ENCODE measurements at places on chromosomes 7 and 10.

GRCh38 chr7:80941208-80941758, 22.4 kb upstream of the SEMA3C start:
- no peak for DNase-seq

DNA sequence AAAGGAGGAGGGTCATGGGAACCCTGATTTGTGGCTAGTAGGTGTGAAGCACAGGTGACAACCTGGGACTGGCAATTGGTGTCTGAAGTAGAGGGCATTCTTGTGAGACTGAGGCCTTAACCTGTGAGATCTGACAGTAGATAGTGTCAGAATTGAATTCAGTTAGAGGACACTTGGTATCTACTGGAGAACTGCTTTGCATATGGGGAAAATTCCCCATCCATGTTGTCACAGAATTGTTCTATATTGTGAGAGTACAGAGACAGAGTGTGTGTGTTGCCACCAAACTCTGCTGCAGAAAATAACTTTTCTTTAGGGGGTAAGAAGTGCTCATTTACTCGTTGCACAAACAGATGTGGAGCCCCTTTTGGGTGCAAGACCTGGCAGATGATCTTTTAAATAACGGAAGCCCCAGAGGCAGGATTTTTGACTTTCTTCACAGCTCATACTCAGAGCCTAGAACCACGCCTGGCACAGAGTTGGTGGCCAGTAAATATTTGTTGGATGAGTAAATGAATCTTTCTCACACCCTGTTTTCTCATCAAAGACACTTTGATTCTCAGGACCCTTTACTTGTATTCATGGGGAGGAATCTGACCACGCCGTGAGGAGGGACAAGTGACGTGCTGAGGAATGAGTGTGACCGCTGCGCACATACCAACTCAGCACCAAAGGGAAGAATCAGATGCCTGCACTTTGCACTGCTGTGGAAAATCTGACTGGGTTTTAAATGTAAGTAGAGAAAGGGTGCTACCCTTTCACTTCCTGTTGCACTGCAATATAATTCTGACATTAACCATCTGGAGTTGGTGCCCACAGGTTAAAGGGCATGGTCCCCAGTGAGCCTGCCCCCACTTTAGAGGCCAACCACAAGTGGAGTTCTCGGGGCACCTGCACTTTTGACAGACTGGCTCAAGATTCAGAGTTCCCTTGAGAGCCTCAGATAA, 39.2 kb upstream of the SDHAF3 start:
- no peak for DNase-seq

DNA sequence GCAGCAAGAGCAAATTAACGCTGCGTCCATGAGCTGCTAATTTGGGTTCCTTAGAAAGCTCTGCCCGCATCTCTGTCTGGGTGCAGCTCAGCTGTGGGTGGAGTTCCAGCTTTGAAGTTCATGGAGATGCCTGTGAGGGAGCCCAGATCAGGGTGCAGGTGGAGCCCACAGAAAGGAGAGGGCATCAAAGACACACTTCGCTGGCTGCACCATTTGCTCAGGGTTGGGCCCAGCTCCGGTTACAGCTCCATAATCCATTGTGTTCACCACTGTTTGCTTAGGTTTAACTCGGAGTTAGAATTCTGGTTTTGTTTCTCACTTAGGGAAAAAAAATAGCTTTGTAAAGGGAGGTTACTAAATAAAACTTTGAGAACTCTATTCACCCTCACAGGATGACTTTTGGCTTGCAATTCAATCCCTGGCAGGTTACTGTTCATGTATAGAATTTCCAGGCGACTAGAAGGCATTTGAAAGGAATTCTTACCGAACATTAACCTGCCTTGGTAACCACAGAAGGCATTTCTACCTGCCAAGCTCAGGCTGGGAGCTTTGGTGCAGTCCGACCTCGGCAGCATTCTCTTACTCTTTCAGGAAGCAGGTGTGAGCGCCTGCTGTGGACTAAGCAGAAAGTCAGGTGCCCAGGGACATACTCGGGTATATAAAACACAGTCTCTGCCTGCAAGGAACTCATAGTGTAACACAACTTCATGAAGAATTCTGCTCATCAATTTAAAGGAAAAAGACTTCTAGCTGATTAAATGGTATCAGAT, 179.5 kb upstream of the RNF32 start:
- DNase-seq: peak; percentile 41

GRCh38 chr7:42972699-42973500, 40.7 kb downstream of the MRPL32 start:
- DNase-seq: no peak

DNA sequence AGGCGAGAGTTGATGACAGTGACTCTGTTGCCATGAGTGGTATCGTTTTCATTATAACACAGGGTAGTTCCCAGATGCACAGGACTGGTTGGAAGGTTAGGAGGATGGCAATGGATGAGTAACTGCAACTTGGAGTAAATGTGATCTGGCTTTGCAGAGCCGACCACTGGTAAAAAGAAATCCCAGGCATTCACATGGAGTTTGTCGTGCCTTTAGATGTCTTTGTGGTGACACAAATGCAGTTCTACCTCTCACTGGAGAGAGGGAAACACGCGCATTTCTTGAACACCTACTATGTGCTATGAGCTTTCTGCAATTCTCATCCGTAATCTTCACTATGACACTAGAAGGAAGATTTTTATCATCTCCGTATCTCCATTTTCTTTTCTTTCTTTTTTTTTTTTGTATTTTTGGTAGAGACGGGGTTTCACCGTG, 1.7 kb upstream of the MNX1 start:
- no peak for DNase-seq

DNA sequence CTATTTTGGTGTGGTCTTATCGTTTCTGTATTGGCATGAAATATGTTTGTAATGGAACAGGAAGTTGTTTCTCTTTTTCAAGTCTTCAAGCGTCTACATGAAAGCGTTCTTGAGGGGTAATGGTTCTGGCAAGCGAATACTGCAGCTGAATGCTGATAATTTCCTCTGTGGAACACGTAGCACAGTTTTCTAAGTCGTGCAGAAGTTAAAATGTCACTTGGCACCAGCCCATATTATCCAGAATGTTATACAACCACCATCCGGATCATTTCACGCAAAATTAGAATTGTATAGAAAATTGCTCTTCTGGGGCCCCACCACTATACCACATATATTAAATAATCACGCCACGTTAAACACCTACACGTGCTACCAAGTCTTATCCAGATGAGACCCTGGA, 354.3 kb downstream of the CALN1 start:
- no peak for DNase-seq

GRCh38 chr10:132129431-132129830, 57.3 kb upstream of the DPYSL4 start:
- no peak for DNase-seq

DNA sequence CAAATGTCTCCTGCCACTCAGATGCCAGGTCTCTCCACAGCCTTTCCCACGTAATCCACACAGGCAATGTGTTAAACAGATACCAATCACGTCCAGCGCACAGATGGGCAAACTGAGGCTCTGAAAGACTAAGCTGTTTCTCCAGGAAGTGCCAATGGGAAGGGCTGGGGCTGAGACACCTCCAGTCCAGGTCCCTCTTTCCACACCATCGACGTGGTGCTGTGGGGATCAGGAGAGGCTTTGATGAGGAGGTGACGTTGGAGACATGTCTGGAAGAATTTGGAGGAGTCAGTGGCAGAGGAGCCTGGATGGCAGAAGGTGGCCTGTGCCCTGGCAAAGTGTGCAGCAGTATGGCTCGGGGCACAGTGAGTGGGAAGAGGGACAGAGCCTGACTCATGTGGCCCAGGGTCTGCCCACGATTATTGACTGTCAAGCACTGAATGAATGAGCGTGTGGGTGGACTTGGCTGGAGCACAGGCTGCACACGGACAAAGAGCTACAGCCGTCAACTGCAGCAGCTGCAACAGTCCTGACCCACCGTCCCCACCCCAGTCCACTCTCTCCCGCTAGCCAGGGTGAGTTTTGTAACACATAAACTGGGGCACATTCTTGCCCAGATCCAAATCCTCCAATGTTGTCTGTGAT, 40.8 kb upstream of the HSPA12A start:
- no peak for DNase-seq

DNA sequence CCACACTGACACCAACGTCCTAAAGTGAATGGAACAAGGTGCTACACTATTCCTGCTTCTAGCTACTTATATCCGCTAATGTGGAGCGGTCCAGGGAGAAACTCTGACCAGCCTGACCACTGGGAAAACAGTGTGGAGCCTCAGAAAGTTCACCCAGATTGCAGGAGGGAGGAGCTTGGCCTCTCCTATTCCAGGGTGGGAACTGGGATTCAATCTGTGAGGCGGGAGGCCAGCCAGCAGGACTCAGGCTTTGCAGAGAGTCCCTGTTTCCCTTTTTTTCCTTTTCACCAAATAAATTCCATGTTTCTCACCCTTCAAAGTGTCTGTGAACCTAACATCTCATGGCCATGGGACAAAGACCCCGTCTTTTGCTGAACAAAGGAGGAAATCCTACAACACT, 86.4 kb upstream of the SEMA3C start:
- DNase-seq: no peak

GRCh38 chr10:132154440-132154839, 32.3 kb upstream of the DPYSL4 start:
- no peak for DNase-seq

- no peak for DNase-seq
Measured at GRCh38 chr10:72379776-72380175, 25.1 kb upstream of the DNAJB12 start.

GRCh38 chr10:22803261-22803885, 89.0 kb upstream of the PIP4K2A start:
- no peak for DNase-seq

- DNase-seq: no peak
Measured at GRCh38 chr10:103548006-103548405, 54.5 kb downstream of the NEURL1 start.

- DNase-seq: no peak
Measured at GRCh38 chr10:34078745-34079470, 736.2 kb downstream of the PARD3 start.

GRCh38 chr10:24930427-24930826, 22.0 kb downstream of the PRTFDC1 start:
- no peak for DNase-seq

DNA sequence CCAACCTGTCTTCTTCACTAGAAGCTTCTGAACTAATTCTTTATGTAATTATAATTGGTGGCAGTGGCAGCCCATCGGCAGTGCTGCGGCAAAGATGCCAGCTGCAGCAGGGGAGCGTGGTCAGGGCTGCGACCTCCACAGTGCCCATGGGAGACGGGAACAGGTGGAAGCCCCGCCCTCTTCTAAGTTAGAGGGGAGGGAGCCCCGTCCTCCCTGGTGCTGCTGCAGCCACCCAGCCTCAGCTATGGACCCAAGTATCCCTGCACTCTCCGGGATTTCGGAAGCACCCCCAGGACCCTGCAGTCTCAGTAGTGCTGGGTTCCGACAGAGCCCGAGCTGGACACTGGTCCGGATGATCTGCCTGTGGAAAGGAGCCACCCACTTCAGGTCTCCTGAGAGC, 117.0 kb upstream of the MBL2 start:
- no peak for DNase-seq

- no peak for DNase-seq
Measured at GRCh38 chr7:105876964-105877601, 684 bp upstream of the ATXN7L1 start.

- no peak for DNase-seq
Measured at GRCh38 chr7:93958651-93959050, 37.1 kb downstream of the GNG11 start.

GRCh38 chr10:119724593-119725516, 995 bp upstream of the INPP5F start:
- peak; percentile 25 for DNase-seq

DNA sequence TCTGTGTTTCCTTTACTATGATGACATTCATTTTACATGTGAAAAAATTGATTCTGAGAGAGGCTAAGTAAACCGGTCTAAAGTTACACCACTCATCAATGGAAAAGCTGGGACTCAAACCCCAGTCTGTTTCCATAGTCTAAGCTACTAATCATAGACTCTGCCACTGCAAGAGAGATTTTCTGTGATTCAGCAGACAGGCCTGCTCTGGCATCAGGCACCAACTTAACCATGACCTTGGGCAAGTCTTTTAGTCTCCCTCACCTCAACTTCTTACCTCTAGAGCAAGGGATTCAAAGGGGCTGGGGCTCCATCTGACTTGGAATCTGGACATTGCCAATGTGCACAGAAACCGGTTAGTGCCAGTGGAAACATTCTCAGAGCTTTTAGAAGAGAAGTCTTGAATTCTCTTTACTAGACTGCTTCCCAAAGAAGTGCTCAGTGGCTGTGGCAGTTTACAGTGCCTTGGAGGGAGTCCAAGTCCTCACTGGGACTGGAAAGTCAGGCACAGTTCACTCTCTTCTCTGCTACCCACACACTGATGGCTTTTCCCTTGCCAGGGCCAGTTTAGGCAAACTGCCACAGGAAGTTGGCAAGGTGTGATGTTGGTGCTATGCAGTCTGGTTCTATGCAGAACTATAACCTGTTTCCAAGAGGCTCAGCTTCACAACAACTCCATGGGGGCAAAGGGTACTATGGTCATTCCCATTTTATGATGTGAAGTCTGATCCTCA, 4.5 kb upstream of the BLNK start:
- DNase-seq: no peak

DNA sequence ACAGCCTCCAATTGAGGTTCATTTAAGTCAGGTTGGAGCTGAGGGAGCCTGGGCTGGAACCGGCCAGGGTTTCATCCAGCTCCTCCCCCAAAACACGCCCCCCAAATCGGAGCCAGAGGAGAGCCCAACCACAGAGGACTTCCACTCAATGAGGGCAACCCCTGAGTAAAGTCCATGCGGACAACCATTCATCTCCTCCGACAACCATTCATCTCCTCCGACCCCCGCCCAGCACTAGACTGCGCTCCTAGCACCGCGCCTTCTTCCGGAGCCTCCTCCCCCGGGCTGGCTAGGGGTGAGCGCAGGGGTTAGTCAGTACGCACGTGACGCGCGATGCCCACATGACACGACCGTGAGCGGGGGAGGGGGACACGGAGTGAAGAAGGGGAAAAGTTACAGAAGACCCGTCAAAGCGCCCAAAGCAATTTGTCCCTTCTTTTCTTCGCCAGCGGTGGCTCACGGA, 1.4 kb downstream of the MAGI2 start:
- peak; percentile 27 for DNase-seq

DNA sequence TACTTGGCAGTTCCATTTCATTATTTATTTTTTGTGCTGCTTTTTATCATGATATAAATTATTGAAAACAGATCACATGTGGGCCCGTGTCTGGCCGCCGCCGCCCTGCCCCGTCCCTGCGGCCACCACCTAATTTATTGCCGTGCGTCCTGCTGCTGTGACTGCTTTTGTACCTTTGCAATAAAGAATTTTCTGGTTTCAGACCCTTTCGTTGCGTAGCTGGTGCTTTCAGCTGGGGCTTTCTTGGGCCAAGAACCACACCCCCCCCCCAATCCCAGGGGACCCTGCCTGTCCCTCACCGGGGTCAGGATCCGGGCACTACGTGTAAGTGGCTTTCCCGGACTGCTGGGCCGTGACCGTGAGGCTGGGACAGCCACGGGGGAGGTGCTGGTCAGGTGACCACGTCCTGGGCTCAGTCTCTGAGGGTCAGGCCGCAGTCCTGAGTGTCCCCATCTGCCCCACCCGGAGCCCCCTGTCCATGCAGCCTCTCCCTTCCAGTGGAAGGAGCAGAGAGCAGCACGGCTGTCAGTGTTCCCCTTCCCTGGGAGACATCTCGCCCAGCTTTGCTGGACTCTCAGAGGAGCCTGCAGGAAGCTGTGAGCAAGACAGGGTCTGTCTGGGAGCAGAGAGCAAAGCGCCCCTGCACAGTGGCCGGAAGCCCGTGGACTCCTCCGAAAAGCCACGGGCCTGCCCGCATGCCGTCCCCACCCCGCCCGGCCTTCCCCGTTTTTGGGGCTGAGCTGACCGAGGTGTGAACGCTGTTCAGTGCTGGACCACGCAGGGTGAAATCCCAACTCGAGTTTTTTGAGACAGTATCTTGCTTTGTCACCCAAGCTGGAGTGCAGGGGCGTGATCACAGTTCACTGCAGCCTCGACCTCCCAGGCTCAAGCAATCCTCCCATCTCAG, 12.6 kb downstream of the MAFK start:
- DNase-seq: no peak
